Neuronal stem cell (in vitro differentiated cells): ENCODE measurements at places on chromosomes 2 and 18.

DNA sequence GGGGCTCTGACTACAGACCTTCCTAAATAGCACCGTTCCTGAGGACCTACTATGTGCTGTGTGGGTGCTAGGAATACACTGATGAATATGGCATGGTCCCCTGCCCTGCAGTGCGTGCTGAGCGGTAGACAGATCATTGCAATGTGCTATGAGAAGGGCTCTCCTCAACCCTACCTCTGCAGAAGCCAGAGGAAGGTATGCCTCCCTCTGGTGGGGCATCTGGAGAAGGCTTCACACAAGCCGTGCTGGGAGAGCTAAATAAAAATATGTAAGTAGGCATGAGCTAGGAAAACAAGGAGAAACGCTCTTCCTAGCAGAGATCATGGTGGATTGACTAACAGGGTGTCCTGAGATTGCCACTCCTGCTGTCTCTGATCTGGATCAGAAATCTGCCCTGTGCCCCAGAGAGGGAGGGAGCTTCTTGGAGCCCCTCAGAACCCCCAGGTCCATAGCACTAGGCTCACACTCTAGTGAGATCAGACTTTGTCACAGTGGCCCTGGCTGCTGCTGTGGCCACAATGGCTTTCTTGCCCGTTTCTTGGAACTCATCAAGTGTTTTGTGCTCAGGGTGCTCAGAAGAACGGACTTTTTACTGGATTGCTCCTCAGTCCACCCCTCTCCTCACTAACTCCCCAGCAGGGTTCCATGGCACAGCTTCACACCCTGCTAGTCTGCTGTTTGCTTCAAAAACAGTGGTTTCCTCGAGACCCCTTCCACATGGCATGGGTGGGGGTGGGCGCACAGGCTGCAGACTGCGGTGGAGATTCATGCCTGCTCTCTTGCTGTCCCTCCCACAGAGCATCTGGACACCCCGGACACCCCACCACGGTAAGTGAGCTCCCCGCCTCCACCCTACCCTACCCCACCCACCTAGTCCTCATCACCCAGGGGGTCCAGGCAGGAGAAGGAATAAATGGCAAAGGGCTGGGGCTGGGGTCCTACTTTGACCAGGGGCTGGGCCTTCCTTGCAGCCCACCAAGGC is 14.2 kb downstream of the SIGLEC15 start:
- no peak overlapping the region for H3K27ac ChIP-seq
- no peak for DNase-seq

GRCh38 chr2:45879406-45879805 is 227.9 kb downstream of the PRKCE start:
- no peak overlapping the region for H3K27ac ChIP-seq
- no peaks in the 10 kb centered on the region for H3K27me3 ChIP-seq
- no peak for DNase-seq
- H3K36me3 ChIP-seq, result no peaks in the 10 kb centered on the region
- H3K4me3 ChIP-seq, result no peak overlapping the region
- H3K4me1 ChIP-seq, result no peaks in the 10 kb centered on the region

DNA sequence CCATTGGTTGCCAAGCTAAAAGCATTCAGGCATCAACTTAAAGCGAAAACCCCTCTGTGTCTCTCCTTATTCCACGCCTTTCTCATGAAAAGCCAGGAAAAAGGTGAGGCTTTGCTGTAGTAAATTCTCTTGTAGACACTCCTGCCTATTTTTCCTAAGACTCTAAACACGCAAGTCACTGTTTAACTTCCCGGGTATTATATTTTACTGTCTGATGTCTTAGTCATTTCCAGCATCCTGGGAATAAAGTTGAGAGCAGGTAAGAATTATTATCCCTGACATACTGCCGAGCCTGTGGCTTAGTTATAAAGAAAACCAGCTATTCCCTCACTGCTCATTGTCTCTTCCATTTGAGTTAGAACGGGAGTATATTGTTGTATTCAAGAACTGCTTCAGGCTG is 112.4 kb upstream of the GATA6 start:
- H3K36me3 ChIP-seq, result no peaks in the 10 kb centered on the region
- no peaks in the 10 kb centered on the region for H3K27me3 ChIP-seq
- H3K4me1 ChIP-seq, result peaks cover 1% of the 10 kb centered on the region
- H3K27ac ChIP-seq, result no peak overlapping the region

DNA sequence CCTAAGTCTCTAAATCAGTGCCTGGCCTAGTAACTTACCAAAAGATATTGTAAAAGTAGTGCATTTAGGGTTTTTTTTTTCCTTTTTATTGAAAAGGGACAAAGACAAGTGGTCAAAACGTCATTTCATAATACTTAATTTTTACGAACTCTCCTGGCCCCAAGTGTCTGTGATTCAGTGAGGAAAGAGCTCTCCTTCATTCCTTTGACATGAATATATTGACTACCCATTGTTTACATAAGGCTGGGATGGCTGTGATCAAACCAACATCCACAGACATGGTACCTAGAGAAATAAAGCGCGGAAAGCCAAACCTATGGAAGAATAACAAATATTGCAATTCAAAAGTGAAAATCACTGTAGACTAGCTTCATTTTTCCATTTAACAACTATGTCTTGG is 198.4 kb downstream of the BABAM2 start:
- no peaks in the 10 kb centered on the region for H3K36me3 ChIP-seq
- H3K4me3 ChIP-seq, result no peak overlapping the region
- DNase-seq, result no peak
- no peaks in the 10 kb centered on the region for H3K27me3 ChIP-seq
- no peaks in the 10 kb centered on the region for H3K4me1 ChIP-seq
- no peak overlapping the region for H3K27ac ChIP-seq

GRCh38 chr2:4597400-4597799 is 894.0 kb downstream of the DCDC2C start:
- H3K4me3 ChIP-seq, result no peak overlapping the region
- no peaks in the 10 kb centered on the region for H3K36me3 ChIP-seq
- no peaks in the 10 kb centered on the region for H3K4me1 ChIP-seq
- H3K27me3 ChIP-seq, result no peaks in the 10 kb centered on the region
- no peak for DNase-seq

DNA sequence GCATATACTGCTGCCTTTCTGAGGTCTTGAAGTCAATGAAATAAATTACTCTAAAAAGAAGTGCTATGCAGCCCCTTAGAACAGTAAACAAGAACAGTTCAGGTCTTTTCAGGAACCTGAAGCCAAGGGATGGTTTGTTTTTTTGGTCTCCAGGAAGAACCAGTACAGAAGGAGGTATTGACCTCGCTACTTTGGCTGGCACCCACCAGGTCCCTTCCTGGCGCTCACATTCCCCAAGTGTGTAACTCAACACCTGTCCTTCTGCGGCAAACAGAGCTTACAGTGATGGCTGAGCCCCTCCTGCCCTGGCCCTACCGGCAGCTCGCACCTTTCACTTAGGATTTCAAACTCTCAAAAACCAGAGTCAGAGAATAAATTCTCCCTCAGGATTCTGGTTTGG is 51.9 kb downstream of the SETBP1 start:
- peaks cover 9% of the 10 kb centered on the region for H3K36me3 ChIP-seq
- H3K4me3 ChIP-seq, result no peak overlapping the region
- no peaks in the 10 kb centered on the region for H3K27me3 ChIP-seq
- no peak for DNase-seq
- no peak overlapping the region for H3K27ac ChIP-seq
